ENCODE measurements at places on chromosomes 2 and 18.

DNA sequence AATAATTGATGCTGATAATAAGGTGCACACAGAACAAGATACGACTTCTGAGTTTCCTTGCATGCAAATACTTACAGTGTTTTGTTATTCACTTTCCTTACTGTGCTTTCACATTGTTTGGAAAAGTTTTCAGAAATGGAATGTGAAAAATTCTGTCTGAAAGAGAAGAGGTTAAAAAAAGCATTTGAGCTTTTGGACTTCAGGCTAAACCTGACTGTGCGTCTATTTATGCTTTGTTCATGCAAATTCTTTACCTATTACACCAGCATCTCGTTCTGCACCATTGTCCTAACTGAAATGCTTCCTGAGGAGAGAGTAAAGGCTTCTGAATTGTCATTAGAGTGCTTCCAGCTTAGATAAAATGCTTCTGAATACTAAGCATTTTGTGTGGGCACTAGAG is 61.4 kb downstream of the LHCGR start:
- H3K27ac ChIP-seq: no peak overlapping the region
- H3K27me3 ChIP-seq: no peaks in the 10 kb centered on the region
- no peak overlapping the region for H3K4me3 ChIP-seq

- H3K27me3 ChIP-seq: no peaks in the 10 kb centered on the region
- H3K27ac ChIP-seq: no peak overlapping the region
- no peak for DNase-seq
These were observed 51.0 kb downstream of the SF3B1 start for GRCh38 chr2:197383825-197384224.

DNA sequence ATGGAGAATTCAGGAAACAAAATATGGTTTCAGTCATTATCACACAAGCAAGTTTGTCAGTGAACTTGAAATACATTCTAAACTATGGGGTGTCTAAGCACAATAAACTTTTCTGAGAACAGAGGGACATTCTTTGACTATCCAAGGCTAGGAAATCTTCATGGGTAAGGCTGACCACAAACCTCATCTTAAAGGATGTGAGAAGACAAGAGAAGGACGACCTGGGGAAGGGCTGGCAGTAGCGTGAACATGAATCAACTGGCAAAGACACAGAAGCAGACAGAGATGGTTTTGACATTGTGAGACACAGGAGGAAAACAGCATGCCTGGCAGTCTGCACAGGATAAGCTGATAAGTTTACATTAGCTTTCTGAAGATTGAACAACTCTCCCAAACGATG is 752.4 kb upstream of the SLC8A1 start:
- no peak overlapping the region for H3K27ac ChIP-seq
- no peaks in the 10 kb centered on the region for H3K36me3 ChIP-seq
- no peaks in the 10 kb centered on the region for H3K4me1 ChIP-seq
- H3K27me3 ChIP-seq: no peaks in the 10 kb centered on the region

DNA sequence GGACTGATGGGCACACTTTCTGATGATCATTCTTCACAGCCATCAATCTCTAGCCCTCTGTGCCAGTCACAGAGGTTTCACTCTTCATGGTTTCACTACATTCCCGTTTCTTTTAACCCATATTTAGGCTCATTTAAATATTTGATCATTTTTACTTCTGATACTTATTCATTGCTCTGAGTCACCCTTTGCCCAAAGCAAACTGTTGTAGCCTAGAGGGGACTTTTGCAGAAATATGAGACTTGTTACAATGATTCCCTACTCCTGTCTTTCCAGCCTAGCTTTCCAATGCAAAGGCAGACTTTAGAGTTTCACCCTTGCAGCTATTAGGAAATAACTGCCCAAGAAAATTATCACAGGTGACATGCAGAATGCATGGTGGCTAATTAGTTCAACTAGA is 444.2 kb downstream of the PTPRM start:
- H3K27me3 ChIP-seq: no peaks in the 10 kb centered on the region
- H3K4me1 ChIP-seq: peaks cover 2% of the 10 kb centered on the region
- H3K4me3 ChIP-seq: no peak overlapping the region
- H3K36me3 ChIP-seq: peaks cover 2% of the 10 kb centered on the region
- no peak overlapping the region for H3K27ac ChIP-seq

GRCh38 chr2:25664183-25664964 is 9.0 kb downstream of the DTNB start:
- no peaks in the 10 kb centered on the region for H3K36me3 ChIP-seq
- no peak overlapping the region for H3K27ac ChIP-seq
- DNase-seq: peak; percentile 74
- H3K4me1 ChIP-seq: no peaks in the 10 kb centered on the region
- H3K27me3 ChIP-seq: no peaks in the 10 kb centered on the region

- H3K4me1 ChIP-seq: 0 out of 2 replicates have a peak, but pooled peaks cover 2% of the 10 kb centered on the region
- no peaks in the 10 kb centered on the region for H3K36me3 ChIP-seq
These were observed 2.6 kb downstream of the RAB27B start for GRCh38 chr18:54830866-54831265.

GRCh38 chr2:44548221-44549098 is 186.7 kb downstream of the CAMKMT start:
- no peaks in the 10 kb centered on the region for H3K36me3 ChIP-seq
- peaks cover 3% of the 10 kb centered on the region for H3K4me1 ChIP-seq
- no peak overlapping the region for H3K4me3 ChIP-seq
- no peaks in the 10 kb centered on the region for H3K27me3 ChIP-seq

DNA sequence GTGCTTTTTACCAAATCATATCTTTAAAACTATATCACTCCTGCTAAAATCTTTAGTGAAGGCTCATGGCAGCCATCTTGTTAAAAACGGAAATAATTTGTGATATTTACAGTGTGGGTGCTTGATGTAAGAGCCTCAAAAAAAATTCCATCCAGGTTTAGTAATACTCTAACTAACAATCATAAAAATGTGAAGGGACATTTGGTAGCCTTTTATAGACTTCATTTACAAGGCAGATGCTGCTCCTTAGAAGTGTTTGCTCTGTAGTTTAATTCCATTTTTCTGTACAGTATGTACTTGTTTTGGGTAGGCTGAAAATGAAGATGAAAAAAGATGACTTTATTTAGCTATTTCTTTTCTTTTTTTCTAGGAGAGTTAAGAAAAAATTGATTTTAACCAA is 525.0 kb downstream of the ZEB2 start:
- H3K36me3 ChIP-seq: no peaks in the 10 kb centered on the region
- DNase-seq: no peak
- no peaks in the 10 kb centered on the region for H3K4me1 ChIP-seq
- H3K4me3 ChIP-seq: no peak overlapping the region
- H3K27ac ChIP-seq: no peak overlapping the region

DNA sequence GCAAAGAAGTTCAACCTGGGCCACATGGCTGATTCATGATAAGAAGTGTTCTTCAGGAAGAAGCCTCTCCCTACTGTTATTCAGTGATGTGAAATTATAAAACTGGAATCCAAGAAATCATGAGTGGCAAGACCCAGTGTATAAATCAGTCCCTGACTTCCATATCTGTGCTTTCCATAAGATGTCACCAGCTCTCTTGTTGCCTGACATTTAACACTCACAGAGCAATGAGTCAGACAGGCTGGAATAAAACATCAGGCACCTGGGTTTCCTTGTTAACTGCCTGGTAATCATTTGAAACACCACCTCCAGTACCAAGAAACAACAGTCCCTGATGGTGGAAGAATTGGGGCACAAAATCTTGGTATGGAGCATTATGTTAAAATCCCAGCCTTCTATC is 76.1 kb downstream of the SCG2 start:
- H3K4me1 ChIP-seq: no peaks in the 10 kb centered on the region
- H3K4me3 ChIP-seq: no peak overlapping the region
- no peaks in the 10 kb centered on the region for H3K36me3 ChIP-seq
- DNase-seq: no peak

GRCh38 chr2:71667256-71668182 is 214.2 kb downstream of the DYSF start:
- H3K27ac ChIP-seq: no peak overlapping the region

- H3K4me1 ChIP-seq: peaks cover 2% of the 10 kb centered on the region
- H3K36me3 ChIP-seq: peaks cover 18% of the 10 kb centered on the region
- DNase-seq: no peak
- H3K27ac ChIP-seq: no peak overlapping the region
- H3K27me3 ChIP-seq: no peaks in the 10 kb centered on the region
These were observed 4.5 kb downstream of the CEBPZ start for GRCh38 chr2:37226863-37227262.

DNA sequence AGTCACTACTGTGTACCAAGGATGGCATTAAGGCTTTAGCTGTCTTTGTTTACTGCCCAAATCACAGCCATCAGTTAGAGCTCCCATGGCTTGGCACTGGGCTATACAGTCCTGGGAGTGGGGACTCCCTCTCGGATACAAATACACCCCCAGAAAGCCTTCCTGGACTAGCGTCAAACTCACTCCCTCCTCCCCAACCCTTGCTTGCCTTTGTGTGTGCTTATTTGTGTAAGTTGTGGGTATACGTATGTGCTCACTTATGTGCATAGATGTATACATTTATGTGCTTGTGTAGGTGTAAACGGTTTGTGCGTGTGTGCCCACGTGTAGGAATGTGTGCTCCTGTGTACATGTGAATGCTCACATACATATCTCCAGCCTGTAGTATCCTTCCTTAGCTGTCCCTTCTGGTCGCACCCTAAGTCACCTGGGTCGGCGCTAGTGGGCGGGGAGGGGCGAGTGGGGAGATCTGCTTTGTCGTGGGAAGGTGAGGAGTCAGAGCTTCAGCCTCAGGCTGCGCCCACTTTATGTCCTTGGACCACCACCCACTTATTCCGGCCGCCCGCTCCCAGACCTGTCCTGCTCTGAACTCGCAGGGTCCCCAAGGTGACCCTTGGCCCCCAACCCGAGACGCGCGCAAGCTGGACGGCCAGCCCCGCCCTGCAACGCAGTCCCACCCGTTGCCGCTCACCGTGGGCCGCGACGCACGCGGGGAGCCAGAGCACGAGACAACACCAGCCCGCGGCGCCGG is 461 bp downstream of the PRADC1 start:
- no peaks in the 10 kb centered on the region for H3K27me3 ChIP-seq
- DNase-seq: no peak
- H3K4me3 ChIP-seq: peak overlapping the region; percentile 51

DNA sequence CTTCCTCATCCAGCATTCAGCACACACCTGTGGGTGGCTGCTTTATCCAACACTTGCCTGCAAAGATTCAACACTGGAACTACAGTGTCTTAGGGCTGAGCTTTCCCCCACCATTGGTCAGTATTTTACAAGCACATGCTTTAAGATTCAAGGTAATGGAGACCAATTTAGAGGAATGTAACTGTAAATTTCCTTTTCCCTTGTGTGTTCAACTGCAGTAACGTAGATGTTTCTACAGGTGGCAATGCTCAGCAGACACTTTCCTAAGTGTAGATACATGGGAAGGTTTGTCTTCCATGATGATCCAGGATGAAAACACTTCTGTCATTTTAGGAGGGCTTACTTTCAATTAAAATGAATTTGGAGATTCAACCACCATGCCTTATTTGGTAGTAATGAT is 143.6 kb upstream of the PXDN start:
- DNase-seq: peak; percentile 3
- H3K36me3 ChIP-seq: no peaks in the 10 kb centered on the region
- no peak overlapping the region for H3K4me3 ChIP-seq

DNA sequence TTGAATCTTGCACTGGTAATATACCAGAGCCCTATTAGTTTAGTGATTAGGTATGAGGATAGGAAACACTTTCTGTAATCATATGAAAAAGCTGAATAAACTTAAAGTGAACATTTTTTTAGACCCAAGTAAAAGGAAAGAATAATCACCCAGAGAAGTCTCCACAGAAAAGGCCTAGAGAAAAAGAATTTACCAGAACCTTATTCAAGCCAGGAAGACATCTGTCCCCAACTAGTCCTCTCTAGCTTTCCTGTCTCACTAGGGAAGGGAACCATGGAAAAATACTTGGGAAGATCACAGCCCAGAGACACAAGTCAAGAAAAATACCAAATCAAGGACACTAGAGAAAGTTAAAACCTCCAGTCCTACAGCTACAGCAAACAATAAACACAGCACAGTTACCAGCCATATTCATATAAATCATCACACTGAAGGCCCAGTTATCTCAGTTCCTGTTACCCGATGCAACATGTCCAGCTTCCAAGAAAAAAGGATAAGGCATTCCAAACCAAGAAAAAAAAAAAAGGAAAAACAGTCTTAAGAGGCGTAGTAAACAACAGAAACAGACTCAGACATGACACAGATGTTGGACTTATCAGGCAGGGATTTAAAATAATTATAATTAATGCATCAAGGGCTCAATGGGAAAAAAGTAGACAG is 461.5 kb downstream of the IRS1 start:
- H3K36me3 ChIP-seq: no peaks in the 10 kb centered on the region
- no peak overlapping the region for H3K4me3 ChIP-seq
- H3K27ac ChIP-seq: no peak overlapping the region

GRCh38 chr2:168278424-168278888 is 31.1 kb upstream of the STK39 start:
- peak; percentile 31 for DNase-seq
- no peaks in the 10 kb centered on the region for H3K27me3 ChIP-seq
- H3K4me3 ChIP-seq: no peak overlapping the region
- no peak overlapping the region for H3K27ac ChIP-seq
- no peaks in the 10 kb centered on the region for H3K36me3 ChIP-seq

DNA sequence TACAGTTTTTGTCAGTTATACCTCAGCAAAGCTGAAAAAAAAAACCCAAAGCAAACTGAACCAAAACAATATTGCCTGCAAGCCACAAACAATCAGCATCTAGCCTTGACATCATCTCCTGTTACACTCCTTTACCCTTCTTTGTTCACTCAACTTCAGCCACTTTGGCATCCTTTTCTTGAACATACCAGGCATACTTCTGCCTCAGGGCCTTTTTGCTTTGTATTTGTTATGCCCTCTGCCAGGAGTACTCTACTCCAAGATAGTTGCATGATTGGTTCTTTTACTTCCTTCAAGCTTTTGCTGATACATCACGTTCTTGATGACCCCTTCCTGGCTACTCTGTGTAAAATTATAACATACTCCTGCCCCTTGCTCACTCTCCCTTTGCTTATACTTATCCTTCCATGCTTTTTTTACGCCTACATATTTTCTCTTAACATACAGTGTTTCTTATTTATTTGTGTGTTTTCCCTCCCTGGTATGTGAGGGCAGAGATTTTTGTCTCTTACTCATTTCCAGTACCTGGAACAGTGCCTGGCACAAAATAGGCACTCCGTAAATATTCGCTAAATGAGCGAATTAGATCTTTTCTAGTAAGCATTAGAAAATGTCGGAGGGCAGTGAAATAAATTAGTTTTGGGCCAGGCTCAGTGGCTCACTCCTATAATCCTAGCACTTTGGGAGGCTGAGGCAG is 12.7 kb downstream of the ABI2 start:
- peaks cover 6% of the 10 kb centered on the region for H3K36me3 ChIP-seq
- H3K4me3 ChIP-seq: no peak overlapping the region
- H3K27me3 ChIP-seq: no peaks in the 10 kb centered on the region
- peaks cover 6% of the 10 kb centered on the region for H3K4me1 ChIP-seq
- H3K27ac ChIP-seq: peak overlapping the region; percentile 16

Data from IMR-90 (cell line).